ENCODE measurements at places on chromosomes 16 and 17.

- DNase-seq: no peak
These were observed 107.4 kb upstream of the TOM1L1 start for GRCh38 chr17:54793271-54793670.

DNA sequence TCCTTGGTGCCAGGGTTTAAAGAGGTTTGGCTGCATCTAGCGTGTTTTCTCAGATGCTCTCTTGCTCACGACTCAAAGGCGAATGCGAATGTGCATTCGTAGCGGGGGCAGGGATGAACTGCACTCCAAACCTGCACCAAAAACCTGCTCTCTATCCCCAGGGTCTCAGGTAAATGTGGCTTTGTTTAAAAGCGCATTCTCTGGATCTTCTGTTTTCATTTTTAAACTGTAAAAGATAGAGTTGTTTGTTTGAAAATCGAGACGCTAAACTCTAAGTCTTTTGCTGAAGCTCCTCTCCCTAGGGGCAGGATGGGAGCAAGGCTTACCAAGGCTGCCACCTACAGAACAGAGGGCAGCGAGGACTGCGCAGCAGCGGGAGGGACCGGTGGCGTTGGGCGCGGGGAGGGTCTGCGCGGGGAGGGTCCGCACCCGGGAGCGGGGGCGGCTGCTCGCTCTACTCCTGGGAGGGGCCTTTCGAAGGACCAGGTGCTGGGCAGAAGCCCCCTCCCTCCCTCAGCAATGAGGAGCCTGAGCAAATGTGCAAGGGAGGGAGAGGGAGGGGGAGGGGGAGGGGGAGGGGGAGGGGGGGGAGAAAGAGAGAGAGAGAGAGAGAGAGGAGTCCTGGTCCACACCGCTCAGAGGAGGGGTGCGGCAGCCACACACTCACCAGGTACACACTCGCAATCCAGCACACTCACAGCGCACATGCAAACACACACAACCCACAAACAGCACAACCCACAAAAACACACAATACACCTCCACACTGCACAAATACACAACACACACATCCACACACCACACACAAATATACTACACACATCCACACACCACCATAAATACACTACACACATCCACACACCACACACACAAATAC lies 142.8 kb downstream of the GRIN2A start:
- DNase-seq: peak; percentile 36

GRCh38 chr17:47239967-47240651 lies 13.5 kb upstream of the ITGB3 start:
- peak; percentile 42 for DNase-seq

- DNase-seq: no peak
These were observed 91.5 kb downstream of the HS3ST4 start for GRCh38 chr16:25783226-25783625.

- no peak for DNase-seq
These were observed 14.6 kb upstream of the CDH15 start for GRCh38 chr16:89156740-89157645.

DNA sequence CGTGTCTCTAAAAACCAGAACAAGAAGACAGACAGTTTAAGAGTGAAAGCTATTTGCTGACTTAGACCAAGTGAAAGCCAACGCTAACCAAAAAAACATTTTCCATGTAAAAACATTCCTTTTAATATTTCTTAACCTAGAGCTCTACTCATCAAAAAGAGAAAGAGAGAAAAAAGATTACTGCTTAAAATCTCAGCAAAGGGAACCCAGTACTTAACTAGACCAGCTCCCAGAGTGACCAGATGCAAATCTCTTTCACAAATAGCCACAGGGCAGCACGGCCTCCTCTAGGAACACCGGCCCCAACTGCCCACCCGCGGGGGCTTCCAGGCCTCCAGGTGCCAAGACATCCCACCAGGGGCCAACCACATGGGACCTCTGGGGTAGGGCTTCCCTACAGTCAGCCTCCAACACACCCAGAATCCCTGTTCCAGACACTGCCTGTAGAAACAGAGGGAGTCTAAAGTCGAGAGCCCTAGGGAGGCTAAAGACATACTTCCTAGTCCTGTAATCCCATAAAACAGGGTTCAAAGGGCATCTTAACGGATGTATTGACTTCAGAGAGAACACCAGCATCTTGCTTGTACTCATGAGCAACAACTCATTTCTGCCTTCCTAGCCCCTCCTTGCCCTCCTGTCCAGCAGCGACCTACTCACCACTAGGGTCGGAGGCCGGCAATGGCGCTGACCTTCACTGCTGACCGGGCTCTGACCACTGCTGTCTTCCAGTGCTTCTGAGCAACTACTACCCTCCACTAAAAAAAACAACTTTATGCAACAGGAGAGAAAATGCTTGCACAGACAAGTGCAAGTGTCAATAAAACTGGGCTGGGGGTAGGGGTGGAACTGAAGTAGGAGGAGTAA lies 21.3 kb downstream of the ZCCHC14 start:
- no peak for DNase-seq

DNA sequence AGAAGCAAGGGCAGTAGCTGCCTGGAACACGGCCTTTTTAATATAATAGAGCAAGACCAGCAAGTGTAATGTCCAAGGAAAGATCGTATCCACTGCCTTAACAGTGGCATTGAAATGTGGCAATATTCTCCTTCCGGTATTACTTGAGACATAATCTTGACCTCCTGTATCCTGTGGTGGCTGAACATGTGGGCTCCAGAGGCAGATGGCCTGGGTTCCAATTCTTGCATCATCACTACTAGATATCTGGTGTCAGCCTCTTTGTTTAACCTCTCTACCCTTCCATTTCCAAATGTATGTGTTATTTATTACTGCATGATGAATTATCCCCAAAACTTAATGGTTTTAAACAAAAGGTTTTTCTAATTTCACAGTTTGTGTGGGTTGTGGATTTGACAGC lies 3.5 kb upstream of the CDYL2 start:
- no peak for DNase-seq

DNA sequence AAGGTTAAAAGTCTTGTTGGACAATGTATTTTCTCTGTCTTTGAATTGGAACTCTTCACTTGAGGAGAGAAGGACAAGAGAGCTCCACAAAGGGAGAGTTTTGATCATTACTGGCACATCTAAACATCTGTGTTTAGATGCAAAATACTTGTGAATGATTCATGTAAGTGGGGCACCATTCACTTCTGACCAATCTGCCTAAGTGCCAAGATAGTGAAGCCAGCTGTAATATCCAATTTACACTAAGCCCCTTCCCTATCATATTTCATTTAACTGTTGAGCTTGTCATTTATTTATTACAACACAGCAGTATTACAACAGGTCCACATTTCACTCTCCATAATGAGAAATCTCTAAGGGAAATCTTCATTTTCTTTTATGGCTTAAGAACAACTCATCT lies 832.3 kb upstream of the GOT2 start:
- no peak for DNase-seq

DNA sequence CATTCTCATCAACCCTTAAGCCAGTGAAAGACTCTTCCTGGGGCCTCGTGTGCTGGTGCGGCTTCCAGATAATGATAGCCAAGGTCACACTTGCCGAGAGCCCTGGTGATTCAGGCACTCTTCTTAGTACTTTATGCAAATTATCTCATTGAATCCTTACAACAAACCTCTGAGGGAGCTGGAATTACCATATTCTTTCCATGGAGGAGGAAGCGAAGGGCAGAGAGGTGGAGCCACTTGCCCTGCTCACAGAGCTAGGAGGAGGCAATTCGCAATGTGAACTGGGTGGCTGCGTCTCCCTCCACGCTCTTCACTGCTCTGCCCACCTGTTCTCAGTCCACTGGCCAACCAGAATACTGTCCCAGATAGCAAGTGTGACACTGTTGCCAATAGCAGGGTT lies 409.7 kb downstream of the SNX29 start:
- DNase-seq: no peak

- DNase-seq: no peak
These were observed 53.4 kb downstream of the NUP93 start for GRCh38 chr16:56783344-56783743.

DNA sequence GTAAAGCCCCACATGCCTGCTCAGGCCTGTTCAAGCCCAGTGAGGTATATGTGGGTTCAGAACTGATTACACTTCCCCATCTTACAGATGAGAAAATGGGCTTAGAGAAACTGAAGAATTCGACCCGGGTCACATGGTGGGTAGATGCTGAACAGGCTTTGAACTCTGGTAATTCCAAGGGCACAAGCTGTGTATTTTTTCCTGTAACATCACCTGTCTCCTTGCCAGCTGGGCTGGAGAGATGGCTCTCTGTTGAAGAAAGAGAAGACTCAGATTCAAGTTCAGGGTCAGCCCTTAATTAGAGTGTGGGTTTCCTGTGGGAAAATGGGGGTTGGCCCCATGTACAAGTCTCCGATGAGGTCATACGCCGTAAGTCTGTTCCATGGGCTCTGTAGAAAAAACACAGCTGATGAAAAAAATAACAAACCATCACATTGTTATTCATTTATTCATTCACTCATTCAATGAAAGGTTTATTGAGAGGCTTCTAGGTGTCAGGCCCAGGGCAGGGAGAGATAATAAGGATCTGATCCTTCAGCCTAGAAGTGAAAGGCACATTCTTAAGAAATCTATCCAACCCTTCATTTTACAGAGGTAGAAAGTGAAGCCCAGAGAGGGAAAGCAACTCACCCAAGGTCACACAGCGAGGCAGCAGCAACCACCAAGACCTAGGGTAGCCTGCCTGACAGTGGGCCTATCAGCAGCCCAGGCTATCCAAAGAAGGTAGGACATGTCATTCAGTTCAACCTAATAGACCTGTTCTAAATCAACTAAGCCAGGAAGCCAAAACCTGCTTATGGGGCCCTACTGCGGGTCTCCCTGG lies 482.8 kb downstream of the SOX9 start:
- DNase-seq: no peak

DNA sequence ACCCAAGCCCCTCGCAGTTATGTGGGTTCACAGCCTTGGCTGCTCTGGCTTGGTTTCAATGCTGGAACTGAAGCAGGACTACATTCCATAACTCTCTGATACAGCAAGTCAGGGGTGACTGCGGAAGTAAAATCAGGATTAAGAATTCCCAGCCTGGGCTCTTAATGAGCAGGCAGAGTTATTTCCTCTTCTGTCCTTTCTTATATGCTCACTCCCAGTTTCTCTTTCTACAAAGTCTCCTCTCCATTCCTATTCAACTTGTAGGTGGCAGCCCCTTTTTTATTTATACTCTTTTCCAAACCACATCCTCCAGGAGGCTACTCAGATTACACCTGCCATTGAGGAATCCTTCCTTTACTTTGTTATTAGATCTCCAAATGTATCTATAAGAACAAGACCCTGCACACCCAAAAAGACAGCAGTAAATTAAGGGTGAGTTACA lies 40.3 kb downstream of the HOXB1 start:
- DNase-seq: no peak

- no peak for DNase-seq
These were observed 167.9 kb upstream of the GSE1 start for GRCh38 chr16:85445064-85445778.

DNA sequence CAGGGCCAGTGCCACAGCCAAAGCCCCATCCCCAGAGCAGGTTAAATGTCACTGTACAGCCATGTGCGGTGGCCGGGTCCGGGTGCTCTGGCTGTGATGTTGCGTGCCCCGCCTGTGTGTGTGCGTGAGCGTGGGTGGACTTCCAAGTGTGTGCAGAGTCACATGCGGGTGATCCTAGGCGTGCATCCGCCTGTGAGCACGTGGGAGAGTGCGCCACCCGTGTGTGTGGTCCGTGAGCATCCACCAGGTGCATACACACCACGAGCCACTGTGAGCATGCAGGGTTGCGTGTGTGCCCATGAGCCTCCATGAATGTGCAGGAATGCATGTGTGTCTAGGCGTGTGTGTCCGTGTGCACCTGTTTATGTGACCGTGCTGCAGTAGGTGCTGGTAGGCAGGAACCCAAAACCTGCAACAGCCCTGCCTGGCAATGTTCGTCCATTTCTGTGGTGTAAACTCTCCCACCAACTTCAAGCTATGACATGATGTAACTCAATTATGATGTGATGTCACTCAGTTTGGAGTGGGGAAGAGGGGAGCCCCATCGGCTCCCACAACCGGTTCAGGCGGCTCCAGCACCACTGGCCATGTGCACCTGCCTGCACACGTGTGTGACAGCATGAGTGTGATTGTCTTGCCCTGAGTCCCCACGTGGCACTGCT lies 37.6 kb upstream of the ACSF3 start:
- no peak for DNase-seq

- DNase-seq: no peak
These were observed 84.7 kb downstream of the MYO1D start for GRCh38 chr17:32792207-32792606.

DNA sequence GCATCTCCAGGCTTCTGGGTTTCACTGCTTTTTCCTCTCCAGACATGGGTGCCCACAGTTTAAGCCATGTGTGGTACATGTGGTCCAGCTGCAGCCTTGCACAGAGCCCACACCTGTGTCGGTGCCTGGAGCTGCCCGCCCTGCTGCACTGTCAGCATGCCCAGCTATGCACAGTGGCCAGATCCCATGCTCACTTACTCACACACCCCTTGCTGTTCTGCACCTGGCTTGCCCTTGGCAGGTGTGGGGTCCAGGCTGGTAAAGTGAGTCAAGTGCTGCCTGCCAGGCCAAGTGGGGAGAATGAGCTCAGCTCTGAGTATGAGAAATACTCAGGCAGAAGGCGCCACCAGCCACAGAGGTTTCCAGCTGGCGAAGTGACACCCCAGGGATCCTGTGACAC lies 739.9 kb downstream of the CDH11 start:
- no peak for DNase-seq

GRCh38 chr16:2523801-2524231 lies 3.6 kb downstream of the AMDHD2 start:
- DNase-seq: no peak

GRCh38 chr16:20122011-20122410 lies 48.3 kb upstream of the GPR139 start:
- DNase-seq: no peak

DNA sequence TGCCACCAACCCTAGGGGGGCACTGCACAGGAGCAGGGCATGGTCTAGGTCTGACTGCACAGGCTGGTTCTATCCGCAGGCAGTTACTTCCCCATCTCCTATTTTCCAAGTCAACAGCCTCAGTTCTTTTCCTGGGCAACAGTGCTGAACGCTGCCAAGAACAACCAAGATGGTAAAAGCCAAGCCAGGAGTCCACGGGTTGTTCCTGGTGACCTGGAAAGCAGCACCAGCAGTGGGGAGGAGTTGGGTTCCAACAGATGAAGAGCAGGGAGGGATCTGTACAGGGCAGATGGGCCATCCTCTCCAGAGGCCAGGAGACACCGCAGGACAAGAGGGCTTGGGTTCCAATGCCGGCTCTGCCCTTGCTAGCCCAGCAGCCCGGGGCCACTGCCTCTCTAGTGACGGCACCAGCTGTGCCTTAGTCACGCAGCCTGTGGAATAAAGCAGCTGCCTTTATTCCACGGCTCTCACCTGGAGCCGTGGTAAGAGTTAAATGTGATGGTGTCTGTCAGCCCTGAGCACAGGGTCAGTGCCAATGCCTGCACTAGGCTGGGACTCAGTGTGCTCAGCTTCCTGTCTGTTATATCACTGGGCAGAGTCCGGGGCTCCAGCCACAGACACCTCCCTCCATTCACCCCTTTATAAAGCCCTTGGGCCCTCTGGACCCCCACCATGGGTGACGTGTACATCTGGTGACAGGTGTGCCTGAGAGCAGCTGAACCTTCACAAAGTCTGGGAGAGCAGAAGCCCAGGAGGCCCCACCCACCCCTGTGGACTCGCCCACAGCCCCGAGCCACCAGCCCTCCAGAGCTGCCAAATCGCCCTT lies 44.9 kb downstream of the MARF1 start:
- no peak for DNase-seq
